ENCODE measurements at places on chromosomes 7 and 10. TPM values are rescaled to one million over a fixed set of nuclear protein-coding genes. Genes with fewer than 3 reads are reported as not detected.

RBP3 gene
- not detected for total RNA-seq

GRCh38 chr10:131280101-131280500 is 31.4 kb downstream of the TCERG1L start:
- no peak for DNase-seq

DNA sequence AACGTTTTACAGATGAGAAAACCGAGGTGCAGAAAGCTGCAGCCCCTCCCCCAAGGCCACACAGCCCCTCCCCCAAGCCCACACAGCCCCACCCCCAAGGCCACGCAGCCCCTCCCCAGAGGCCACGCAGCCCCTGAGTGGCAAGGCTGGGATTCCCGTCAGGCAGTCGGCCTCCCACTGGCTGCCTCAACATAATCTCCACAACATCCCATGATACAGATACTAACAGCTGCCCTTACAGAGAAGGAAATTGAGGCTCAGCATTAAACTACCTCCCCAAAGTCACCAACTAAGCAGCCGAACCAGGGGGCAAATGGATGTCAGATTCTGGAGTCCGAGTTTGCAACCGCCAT is 15.9 kb downstream of the SH3PXD2A start:
- DNase-seq, result no peak

DNA sequence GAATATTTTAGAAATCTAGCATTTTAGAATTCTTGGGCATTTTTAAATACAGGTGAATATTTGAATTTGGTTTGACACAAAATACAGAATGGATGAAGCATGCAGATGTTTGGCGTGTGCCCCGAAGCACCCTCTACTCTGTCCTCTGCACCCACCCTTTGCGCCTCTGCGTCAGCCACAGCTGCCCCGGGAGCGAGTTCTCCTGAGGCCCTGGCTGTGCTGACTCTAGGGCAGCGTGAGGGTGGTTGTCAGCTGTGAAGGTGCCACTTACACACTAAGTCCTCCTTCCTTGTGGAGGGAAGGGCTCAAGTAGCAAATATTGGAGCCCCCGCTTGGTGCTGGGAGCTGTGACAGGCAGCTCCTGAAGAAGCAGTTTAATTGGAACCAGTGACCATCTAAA is 48.4 kb downstream of the DAGLB start:
- DNase-seq, result no peak

ADCY1 gene
- not detected for total RNA-seq

DNA sequence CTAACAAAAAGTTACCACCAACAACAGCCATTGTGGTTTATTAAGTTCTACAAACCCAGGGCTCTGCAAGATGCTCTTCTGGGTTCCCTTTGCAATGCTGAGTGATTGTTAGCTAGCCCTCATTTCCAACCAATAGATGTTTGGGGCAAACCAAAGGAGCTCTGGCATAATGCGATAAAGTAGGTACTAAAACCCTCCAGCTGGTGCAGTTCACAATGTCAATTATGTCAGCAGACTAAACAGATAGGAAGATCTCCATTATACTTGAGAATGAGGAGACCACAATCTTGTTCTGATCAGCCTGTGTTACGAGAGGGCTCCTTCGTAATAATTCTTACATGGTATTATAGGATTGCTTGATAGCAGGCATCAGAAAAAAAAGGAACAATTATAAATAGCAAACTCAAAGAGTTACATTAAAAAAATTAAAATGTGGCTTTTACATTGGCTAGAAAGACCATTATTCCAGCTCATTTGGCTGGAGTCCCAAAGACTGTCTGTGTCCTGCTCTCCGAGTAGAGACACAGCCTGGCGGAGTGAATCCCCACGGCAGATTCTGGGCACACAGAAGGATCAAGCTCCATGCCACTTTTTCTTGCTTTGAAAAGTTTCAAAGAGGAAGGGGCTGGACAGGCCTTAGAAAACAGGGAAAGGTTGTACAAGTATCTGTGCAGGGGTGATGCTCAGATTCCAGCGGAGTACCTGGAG is 93.8 kb downstream of the ZRANB1 start:
- no peak for DNase-seq

SEMA3A gene
- total RNA-seq, result 36.5 TPM

IFIT1 gene
- 15.2 TPM for total RNA-seq

DNA sequence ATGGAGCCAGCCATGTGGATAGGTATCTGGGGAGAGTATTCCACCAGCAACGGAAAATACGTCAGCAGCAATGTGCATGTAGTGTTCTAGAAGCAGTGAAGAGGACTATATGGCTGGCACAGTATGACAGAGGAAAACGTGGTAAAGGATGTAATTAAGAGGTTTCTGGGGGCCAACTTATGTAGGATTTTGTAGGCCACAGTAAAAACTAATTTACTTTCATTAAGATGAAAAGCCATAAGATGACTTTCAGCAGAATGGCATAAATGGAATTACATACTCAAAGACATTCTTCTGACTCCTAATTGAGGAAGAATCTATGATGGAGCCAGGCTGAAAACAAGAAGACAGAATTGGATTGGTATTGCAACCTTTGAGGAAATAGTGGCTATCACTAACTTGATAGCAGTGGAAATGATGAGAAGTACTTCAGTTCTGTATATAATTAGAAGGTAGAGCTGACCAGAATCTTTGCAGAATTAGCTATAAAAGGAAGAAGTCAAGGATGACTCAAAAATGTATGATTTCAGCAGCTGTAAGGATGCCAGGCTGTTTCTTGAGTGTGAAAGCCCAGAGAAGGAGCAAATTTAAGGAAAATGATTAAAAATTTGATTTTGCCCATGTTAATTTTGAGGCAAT is 156.7 kb downstream of the MBL2 start:
- peak; percentile 77 for DNase-seq

DNA sequence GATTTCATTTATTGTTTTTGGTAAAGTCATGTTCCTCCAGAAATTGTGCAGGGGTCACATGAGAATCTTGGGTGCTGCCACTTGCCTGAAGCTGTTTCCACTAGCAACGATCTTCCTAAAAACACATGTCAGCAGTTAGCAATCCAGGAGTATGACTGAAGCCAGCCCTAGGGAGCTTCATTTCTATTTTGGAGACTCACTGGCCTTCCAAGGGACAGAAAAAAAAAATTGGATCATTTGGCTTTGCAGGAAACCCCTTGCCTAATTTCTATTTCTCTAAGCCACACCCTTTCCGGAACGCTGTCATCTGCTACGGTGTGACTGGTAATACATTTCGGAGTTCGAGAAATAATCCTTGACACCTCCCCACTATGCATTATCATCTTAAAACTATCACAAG is 204.7 kb downstream of the TAX1BP1 start:
- DNase-seq, result peak; percentile 71

STX1A gene
- total RNA-seq, result 10.9 TPM

- no peak for DNase-seq
Observed at GRCh38 chr10:118012952-118013525, 33.7 kb downstream of the RAB11FIP2 start.

LFNG gene
- 3.6 TPM for total RNA-seq

MCM10 gene
- 3.4 TPM for total RNA-seq

GRCh38 chr7:50728184-50728583 is 54.5 kb downstream of the GRB10 start:
- peak; percentile 80 for DNase-seq

PIP gene
- total RNA-seq, result not detected

SHTN1 gene
- 1.6 TPM for total RNA-seq

AKAP9 gene
- 24.1 TPM for total RNA-seq

VWA2 gene
- total RNA-seq, result not detected

DNA sequence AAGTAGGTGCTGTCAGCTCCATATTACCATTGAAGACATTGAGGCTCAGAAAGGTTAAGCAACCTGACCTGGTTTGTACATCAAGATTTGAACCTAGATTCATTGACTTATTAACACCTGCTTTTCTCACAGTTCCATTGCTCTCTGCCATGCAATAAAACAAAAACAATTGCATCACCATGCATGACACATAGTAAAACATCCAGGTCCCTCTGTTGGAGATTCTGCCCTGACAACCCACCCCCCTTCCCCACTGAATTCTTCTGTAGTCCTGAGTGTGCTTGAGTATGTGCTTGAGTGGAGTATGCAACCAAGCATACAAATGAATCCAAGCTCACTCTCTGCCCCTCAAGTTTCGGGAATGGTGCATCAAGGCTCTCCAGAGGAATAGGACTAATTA is 6.0 kb upstream of the LMBR1 start:
- no peak for DNase-seq

MICALL2 gene
- 10.6 TPM for total RNA-seq

DNA sequence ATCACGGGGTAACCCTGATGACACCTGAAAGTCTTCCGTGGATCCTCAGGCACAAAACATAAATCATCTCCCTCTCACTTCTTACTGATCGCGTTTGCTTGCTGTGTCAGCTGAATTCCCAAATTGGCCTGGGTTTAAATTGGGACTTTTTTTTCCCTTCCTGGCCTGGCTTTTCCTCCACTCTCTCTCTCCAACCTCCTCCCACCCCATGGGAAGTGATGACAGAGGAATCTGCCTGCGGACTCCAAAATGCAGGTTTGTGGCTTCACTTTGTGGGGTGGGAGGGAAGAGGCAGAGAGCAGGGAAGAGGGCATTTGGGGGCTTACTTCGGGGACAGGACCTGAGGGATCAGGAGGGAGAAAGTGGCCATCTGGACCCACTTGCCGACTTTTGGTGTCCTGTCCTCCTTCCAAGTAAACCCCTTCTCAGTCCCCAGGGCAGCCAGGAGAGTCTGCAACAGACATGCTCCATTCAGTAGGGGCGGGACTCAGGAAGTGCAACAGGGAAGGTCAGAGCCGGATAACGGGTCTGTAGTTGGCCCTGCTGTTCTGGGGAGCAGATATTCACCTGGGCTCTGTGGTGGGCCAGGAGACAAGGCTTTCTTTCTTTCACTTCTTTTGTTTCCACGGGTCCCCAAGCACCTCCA is 172.7 kb downstream of the PLXNA4 start:
- no peak for DNase-seq

CABCOCO1 gene
- total RNA-seq, result 0.25 TPM

DNA sequence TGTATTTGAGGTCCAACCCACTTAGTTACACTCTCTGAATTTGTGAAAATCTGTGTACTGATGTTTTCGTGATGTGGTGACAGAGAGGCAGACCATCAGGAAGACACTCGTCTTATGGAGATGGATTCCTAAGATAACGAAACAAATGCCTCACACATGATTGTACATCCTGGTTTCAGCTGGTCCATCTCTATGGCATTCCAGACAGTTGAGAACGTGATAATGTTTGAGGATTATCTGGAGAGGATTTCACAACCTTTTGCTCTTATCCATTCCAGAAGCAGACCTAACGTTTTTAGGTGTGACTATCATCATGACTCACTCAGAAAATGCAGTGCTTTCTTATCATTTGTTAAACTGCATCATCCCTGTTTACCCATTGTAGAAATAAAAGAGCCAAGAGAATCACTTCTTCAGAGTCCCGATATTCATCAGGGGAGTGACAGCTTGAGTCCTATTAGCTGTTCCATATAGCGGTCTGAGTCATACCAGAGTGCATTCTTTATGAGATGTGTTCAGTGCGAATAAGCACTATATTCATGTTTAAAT is 74.5 kb downstream of the BMPER start:
- peak; percentile 90 for DNase-seq

GRCh38 chr10:71769279-71769823 is 4.0 kb downstream of the VSIR start:
- peak; percentile 58 for DNase-seq

DNA sequence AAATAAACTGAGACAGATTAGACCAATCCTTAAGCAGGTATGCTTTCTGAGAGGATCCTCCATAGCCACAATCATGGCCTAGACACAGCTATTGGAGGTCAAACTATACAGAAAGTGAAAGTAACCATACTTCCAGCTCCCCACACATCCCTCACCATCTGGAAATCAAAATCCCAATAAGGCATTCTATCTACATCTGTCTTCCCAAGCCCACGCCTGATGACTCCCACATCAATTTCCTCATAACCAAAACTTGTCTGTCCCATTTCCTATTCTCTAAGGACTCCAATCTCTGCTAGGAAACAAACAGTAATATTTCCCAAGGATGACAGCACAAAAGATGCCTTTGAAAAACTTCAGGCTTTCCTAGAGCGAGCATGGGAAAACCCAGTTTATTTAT is 247.3 kb upstream of the HPS1 start:
- peak; percentile 10 for DNase-seq

GRCh38 chr10:108822026-108822425 is 1101.3 kb downstream of the XPNPEP1 start:
- no peak for DNase-seq

- DNase-seq, result peak; percentile 5
Observed at GRCh38 chr7:25359471-25360059, 131.3 kb upstream of the NPVF start.

SLC29A3 gene
- total RNA-seq, result 3.0 TPM

GRCh38 chr7:5634107-5634950 is 147.1 kb downstream of the RNF216 start:
- peak; percentile 86 for DNase-seq

GRCh38 chr7:29322023-29322712 is 127.6 kb downstream of the CHN2 start:
- no peak for DNase-seq

GRCh38 chr10:43775384-43775783 is 126.7 kb upstream of the ZNF32 start:
- no peak for DNase-seq

MYPN gene
- 14.5 TPM for total RNA-seq

- peak; percentile 90 for DNase-seq
Observed at GRCh38 chr7:123749537-123749857, 694 bp upstream of the WASL start.

GRCh38 chr7:124031919-124032318 is 948 bp downstream of the TMEM229A start:
- no peak for DNase-seq

DNA sequence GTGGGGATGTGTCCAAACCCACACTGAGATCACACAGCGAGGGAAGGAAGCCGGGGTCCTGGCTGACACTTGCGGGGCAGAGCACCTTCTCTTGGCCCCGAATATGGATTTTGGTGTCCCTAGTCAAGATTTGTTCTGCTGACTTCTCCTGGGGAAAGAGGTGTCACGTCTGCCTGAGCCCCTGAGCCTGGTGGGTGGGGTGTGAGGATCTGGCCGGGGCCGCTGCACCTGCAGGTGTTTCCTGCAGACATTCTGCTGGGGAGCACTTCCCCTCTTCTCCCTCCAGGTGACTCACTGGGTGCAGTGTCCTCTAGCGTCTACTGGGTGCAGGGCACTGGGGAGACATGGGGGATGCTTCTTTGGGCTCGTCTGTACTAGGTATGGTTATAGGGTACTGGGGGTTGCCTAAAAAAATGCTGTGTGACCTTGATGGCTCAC is 99.2 kb downstream of the GRK5 start:
- DNase-seq, result peak; percentile 19

KCTD7 gene
- 11.6 TPM for total RNA-seq

GRCh38 chr7:2864999-2865670 is 21.0 kb upstream of the GNA12 start:
- peak; percentile 61 for DNase-seq

DNA sequence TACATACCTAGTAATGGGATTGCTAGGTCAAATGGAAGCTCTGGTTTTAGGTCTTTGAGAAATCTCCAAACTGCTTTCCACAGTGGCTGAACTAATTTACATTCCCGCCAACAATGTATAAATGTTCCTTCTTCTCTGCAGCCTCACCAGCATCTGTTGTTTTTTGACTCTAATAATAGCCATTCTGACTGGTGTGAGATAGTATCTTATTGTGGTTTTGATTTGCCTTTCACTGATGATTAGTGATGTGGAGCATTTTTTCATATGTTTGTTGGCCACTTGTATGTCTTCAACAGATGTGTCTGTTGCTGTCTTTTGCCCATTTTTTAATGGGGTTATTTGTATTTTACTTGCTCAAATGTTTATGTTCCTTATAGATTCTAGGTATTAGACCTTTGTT is 675.5 kb downstream of the SUGCT start:
- DNase-seq, result peak; percentile 18

Data from GM23248 (cell line).